PC-9 (cell line): ENCODE measurements at places on chromosomes 7 and 10. TPM values are rescaled to one million over a fixed set of nuclear protein-coding genes. Genes with fewer than 3 reads are reported as not detected.

DNA sequence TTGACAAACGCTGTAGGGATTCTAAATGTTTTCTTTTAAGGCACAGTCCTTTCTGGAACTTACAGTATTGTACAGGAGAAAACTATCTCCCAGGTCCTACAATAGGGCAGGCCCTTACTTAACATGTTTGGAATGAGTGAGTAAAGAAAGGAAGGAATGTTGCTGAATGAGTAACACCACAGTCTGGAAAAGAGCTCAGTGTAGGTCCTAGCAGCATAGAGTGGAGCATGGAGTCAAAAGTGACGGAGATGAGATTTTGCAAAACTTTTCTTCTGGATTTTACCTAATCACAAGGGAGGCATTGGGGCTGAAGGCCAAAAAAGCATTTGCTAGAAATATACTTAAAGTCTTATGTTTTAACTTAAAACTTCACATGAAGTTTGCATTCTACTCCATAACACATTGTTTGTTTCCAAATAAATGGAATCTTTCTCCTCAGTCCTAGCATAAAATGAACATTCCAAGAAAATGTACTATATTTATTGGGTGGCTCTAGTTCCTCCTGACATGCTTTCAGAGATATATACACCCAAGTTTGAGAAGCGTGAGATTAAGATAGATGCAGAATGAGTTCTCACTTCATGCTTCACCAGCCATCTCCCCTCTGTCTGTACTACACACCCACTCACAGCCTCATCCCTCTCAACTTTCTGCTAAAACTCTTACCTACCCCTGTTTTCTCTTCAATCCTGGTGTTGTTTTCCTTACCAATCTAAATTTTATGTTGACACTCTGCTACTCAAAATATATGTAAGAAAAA is 20.2 kb upstream of the ADD3 start:
- no peak for DNase-seq

GRCh38 chr7:127745445-127745844 is 93.5 kb downstream of the SND1 start:
- DNase-seq = no peak

DNA sequence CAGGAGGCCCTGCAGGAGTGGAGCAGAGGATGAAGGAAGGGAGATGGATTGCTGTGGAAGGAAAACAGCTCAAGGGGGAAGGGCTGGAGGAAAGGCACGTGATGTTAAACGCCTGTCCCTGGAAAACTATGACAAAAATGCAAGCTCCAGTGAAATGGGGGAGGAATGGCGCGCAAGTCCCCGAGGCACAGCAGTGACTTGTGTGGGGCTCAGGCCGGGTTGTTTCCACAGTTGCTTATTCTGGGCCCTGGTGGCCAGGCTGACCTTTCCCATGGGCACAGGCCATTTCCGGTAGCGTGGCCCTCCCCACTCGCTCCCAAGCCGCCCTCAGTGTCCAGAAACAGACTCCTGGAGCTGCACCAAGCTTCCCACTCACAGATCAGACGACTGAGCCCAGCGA is 68.1 kb upstream of the PDGFA start:
- DNase-seq = no peak

Gene STEAP1B
- 0.35 TPM in 2 replicates for total RNA-seq

- DNase-seq = no peak
Observed at GRCh38 chr7:124557101-124557500, 208.5 kb downstream of the GPR37 start.

- DNase-seq = no peak
Observed at GRCh38 chr7:133642907-133643306, 390.0 kb downstream of the EXOC4 start.

GRCh38 chr10:45425621-45426563 is 51.9 kb downstream of the ALOX5 start:
- peak; percentile 75 for DNase-seq

DNA sequence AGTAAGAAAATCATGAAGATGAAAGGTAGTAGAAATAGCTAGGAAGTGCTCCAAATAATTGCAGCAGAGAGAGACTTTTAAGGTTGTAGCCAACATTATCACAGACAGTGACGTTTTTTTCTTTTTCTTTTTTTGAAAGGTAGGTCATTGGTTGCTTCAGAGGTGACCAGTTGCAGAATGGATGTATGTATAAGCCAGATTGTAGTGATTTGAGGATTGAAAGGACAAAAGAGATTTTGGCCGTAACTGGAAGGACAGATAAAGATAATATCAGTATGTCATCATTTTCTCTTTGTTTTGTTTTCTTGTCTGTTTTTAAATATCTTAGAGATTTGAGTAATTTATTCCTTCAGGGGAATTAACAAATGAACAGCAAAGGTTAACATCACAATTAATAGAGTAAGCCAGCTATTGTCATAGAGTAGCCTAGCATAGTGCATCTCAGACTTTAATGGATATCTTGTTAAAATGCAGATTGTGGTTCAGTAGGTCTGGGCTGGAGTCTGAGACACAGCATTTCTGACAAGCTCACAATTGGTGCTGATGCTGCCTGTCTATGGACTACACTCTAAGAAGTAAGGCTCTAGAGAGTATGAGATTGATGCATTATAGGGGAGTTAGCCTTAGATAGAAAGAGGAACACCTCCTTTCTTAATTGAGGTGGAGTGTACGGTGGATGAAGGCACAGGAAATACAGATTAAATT is 28.3 kb downstream of the CDK13 start:
- DNase-seq = no peak

Gene RAMP3
- not detected in 2 replicates for total RNA-seq

Gene UNC5B
- 1.7 and 2.7 TPM in 2 replicates for total RNA-seq

DNA sequence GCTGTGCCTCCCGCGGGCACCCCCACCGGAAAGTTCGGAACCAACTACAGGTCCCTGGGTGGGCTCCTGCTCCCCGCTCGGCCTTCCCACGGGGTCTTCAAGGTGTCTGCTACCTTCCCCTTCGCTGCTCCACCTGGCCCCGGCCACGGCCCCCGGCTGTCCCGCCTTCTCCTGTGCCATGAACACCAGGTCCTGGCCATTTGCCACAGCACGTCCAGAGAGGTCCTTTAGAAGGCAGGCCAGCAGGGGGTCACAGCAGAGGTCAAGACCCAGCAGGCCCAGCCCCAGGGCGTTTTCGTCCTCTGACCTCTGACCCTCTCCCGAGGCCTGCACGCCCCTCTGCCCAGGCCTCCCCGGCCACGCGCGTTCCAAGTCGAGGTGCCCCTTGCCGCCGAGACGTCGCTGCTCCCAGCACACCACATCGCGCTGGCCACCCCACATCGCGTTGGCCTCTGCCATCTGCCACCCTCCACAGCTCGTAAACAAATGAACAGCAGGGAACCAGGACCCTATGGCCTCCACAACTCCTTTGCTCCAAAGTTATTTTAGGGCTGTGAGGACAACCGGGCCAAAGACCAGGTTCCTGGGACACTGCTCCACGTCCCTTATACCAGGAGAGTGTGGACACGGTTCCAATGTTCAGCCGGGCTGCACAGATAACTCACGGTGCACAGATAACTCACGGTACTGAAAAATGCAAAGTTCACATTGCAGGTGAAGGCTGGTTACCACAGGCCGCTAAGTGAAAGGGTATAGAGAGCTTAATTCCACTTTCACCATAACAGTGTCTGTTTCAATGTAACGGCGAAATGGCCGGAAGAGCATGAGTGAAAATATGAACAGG is 74.3 kb downstream of the CFAP46 start:
- DNase-seq = no peak

Gene PDK4
- 2.4 and 4.8 TPM in 2 replicates for total RNA-seq

Gene CCDC6
- 66.2 and 91.9 TPM in 2 replicates for total RNA-seq

DNA sequence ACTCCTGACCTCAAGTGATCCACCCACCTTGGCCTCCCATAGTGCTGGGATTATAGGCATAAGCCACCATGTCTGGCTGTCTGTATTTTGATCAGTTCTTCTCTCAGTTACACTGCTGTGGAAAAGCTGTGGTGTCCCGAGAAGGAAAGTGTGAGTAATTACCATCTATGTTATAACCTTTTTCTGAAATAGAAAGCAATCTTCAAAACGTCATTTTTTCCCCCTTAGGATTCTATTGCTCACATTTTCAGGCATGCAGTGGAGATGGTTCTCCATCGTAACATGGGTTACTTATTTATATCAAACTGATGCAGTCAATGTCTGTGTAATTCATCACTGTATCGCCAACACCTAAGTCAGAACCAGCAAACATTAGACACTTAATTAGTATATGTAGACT is 103.5 kb upstream of the FAM3C start:
- DNase-seq = no peak

Gene FFAR4
- 0.25 TPM in 1 of 2 replicates, not detected in the other for total RNA-seq

- DNase-seq = no peak
Observed at GRCh38 chr10:43048301-43049051, 28.4 kb upstream of the RET start.

GRCh38 chr7:141076377-141076776 is 2.5 kb downstream of the TMEM178B start:
- DNase-seq = no peak

DNA sequence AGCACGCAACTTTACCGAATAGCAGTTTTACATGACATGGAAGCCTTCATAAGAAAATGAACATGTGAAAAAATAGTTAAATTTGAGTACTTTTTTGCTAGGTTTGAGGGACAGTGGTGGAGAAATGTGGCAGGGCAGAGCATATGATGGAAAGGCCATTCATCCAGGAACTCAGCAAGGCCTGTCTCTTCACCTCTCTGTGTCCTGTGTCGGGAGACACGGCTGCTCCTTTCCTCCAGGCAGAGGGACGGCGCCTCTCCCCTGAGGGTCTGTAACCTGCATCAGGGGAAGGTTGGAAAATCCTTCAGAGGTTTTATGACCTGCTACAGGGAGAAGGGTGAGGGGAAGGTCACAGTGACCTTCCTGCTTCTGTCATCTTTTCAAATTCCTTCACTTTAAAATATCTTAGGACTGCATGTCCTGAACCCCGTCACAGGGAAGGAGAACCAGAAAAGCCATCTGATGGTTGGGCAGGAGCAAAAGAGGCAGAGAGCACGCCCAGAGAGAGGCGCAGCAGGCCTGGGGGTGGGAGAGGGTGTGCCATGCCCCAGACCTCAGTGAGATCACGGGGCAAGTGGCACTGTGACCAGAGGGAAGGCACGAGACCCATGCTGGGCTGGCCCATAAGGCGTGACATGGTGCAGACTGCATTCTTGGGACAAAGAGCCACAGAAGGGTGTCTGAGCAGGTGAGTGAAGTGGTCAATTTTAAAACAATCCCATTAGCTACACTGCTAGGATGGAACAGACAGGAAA is 44.0 kb downstream of the GSDME start:
- DNase-seq = no peak

DNA sequence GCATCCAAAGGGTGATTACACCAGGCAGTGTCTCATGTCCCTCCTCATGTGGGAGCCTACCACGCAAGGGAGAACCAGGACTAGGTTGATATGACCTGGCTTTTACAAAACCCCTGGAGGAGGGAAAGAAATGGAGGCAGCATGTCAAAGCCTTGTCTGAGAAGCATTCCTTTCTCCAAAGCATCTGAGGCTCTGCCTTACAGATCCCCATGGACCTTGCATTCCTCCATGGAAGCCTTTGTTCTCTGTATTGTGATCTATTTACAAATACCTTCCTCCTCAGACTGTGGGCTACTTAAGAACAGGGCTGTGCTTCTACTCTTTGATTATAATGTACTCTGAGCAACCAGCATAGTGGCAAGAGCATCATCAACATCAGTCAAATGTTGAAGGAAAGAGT is 197.0 kb downstream of the PLXNA4 start:
- DNase-seq = no peak

- no peak for DNase-seq
Observed at GRCh38 chr10:116216676-116217075, 56.3 kb downstream of the GFRA1 start.

Gene MYO1G
- 0.24 and 0.28 TPM in 2 replicates for total RNA-seq

GRCh38 chr10:22609719-22610465 is 104.5 kb downstream of the PIP4K2A start:
- DNase-seq = no peak

GRCh38 chr7:93228302-93228701 is 2.0 kb upstream of the HEPACAM2 start:
- peak; percentile 64 for DNase-seq

DNA sequence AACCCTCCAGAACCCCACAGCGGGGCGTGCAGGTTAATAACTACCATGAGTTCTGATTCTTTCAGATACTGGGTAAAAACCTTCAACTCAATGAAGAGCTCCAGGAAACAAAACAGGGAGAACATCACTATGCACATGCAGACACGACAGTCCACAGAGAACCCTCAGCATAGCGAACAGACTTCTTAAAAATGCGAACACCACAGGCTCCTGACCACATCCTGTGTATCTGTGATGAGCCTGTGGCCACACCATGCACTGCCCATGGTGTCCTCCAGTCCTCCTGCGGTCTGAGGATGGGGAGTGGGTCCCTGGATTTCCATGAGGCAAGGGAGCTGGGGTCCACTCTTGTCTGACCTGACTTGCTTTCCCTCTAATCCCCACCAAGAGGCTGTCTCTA is 107.2 kb downstream of the COBL start:
- no peak for DNase-seq

- DNase-seq = no peak
Observed at GRCh38 chr7:65846008-65846570, 26.8 kb upstream of the VKORC1L1 start.

Gene LIPK
- not detected in 2 replicates for total RNA-seq

Gene GNGT1
- 1.1 TPM in 1 of 2 replicates, not detected in the other for total RNA-seq

DNA sequence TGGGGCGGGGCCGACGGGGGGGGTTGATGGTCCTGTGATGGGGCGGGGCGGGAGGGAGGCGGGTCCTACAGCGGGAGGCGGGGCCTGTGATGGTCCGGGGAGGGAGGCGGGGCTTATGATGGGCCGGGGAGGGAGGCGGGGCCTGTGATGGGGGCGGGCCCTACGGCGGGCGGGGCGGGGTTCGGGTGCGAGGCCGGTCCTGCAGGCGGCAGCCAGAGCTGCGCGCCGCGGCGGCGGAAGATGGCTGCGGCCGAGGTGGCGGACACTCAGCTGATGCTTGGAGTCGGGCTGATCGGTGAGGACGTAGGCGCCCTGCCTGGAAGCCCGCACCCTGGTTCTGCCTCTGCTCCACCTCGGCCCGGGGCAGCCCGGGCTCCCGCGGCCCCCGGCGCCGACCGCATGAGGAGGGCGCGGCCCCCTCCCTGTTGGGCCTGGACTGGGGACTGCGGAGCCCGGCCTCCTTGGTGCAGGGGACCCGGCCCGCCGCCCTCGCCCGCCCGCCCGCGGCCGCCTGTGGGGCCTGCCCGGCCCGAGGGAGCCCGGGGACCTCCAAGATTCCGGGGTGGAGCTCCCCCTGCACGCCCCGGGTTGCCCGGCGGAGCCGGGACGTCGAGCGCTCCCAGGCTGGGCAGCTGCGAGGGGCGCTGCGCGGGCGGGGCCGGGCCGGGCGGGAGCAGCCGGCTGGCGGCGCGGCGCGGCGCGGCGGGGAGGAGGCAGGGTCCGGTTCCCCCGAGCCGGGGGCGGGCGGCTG is at the start of gene DENND10:
TSS of gene DENND10 (plus strand) at position 211 of the 751 bp plus-strand sequence. CDS start at position 241, 30 bp downstream.
- DNase-seq = peak; percentile 56
